Spinal cord (tissue), 10 donors: ENCODE measurements at places on chromosomes 6 and 20.
A peak's percentile ranks its signal among the peaks of the same experiment; 100 is the strongest.

DNA sequence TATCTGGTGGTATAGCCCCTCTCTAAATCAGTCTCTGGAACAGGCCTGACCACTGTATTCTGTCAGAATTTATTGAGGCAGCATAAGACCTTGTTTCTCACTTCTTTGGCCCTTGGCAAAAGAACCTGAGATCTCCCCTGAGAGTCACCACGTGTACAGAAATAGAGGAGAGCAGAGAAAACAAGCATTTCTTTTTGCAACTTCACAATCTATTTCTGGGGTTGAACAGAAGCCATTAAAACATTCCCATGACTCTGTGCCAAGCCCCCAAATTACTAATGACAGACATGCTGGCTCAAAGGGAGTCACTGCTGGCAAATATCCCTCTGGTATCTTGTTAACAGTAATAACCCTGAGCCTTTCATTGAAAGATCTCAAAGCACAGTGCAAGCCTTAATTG, 395.3 kb downstream of the MAFB start:
- DNase-seq, result no peak

DNA sequence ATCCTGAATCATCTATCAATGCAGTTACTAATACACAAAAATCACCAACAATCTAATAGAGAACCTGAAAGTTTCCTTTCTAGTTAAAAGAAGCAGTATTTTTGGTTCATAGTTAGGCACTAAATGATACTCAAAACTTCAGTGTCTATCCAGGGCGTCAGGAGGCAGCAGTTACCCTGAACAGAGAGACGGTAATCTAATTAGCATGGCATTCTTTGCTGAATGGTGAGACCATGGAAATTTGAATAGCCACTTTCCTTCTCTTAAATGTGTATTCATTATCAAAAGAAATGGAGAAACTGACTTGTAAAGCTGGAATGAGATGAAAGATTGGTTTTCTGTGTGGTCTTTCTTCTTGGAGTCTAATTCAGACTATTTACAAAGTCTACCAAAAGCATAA, 146.6 kb upstream of the BMP5 start:
- no peak for DNase-seq

GRCh38 chr20:25052255-25053194, 5.4 kb downstream of the ACSS1 start:
- DNase-seq, result no peak

DNA sequence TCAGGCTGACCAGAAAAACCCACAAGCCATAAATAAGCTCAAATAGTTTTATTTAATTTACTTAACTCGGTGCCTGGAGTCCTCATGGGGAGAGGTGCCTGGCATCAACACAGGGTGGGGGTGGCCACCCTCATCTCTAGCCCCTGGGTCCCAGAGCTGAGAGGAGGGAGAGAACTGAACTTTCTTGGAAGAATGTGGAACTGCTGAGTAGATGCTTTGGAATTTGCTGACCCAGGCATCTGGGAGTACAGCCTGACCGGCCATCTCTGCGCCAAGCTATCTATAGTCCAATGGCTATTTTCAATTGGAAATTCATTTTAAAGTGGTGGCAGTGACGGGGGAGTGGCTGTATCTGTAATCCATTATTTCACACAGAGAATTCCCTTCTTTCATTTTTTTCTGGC, 104.8 kb downstream of the CDH26 start:
- DNase-seq, result no peak

DNA sequence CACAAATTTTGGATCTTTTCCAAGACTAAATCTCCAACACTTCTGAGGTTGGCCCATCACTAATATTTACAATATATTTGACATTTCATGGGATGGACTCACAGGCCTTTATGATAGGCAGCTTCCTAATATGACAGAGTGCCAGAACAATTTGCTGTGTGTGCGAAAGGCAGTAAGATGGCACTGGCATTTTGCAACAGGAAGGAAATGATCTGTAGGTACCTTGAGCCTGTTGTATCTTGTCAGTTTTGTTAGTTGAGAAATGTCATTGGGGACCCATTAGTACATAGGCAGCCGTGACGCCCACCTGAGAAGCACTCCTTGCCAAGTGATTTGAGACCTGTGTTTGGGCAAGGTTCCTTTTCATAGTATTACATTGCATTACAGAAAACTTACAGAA, 153.4 kb upstream of the HEY2 start:
- peak; percentile 25 for DNase-seq

DNA sequence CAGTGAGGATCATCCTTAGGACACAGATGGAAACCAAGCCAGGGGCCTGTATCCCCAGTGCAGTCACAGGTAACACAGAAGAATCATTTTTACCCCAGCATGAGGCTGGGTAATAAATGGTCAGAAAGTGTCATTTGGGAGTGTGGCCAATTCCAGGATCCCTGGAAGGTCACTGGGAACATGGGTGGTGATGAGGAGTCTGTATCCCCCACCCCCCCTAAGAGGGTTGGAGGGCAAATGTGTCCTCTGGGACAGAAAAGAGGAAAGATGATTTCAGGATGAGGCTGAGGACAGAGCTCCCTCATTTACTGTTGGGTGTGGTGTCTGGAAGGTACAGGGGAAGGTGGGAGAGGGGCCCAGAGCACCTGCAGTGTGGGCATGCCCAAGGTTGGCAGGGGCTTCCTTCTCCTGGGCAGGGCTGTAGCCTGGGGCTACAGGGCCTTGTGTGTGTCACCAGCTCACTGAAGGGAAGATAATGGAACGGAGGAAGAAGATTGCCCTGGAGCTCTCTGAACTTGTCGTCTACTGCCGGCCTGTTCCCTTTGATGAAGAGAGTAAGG, 34.5 kb downstream of the PLCG1 start:
- DNase-seq, result no peak
